Naive thymus-derived CD4-positive, alpha-beta T cell (primary cell): ENCODE measurements at places on chromosomes 12 and 14. TPM values are rescaled to one million over a fixed set of nuclear protein-coding genes. Genes with fewer than 3 reads are reported as not detected.

GALNT16 gene
- not detected for polyA plus RNA-seq

- DNase-seq: no peak
Measured at GRCh38 chr12:113262710-113263109, 41.4 kb downstream of the TPCN1 start.

DNA sequence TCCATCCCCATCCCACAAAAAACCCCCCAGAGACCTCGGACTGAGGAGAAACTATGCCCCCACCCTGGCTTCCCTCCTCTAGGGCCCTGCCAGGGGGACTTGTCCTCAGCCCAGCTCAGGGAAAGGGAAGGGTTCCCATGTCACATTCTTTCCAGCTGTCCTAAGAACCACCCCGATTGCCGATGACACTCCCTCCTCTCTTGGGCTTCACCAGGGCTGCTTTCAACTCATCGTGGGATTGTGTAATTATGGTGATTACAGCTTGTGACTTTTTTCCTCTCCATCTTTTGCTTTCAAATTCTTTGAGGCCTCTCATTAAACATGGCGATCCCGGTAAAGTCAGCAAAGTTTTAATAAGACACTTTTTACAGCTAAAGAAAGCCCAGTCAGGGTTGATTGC is 344.0 kb downstream of the DPF3 start:
- no peak for DNase-seq

- no peak for DNase-seq
Measured at GRCh38 chr14:20934148-20934762, 21.0 kb upstream of the RNASE2 start.

PZP gene
- polyA plus RNA-seq: not detected

DNA sequence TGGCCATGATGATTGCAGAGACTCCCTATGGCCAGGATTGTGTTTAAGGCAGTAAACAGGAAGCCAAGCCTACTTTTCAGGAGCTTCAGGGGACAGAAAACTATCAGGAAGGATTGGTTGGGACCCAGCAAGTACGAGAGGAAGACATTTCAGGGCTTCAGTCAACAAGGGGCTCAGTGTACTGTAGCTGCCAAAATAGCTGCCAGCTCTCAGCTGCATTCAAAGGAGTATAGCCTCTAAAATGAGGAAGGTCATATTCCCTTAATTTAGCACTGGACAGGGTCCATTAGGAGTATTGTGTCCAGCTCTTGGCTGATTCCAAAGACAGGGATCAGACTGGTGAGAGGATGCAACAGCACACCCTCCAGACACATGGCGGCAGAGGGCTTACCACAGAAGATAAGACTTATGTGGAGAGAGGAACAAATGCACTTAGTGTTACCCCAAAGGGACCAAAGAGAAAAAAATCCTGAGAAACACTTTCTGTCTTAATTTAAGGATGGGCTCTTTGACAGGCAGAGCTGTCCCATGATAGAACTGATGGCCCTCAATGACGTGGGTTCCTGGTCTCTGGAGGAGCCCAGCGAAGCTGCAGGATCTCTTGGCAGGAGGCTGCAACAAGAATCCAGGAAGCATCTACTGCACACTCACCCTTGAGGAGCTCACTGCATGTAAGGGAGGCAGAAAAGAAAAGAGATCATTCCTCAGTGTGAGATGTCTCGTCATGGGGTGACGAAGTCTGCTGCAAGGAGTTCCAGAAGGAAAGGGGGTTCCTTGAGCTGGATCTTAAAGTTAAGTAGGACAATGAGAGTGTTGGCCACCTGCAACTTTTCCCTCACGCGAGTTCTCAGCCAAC is 14.8 kb downstream of the BDKRB1 start:
- no peak for DNase-seq

DNA sequence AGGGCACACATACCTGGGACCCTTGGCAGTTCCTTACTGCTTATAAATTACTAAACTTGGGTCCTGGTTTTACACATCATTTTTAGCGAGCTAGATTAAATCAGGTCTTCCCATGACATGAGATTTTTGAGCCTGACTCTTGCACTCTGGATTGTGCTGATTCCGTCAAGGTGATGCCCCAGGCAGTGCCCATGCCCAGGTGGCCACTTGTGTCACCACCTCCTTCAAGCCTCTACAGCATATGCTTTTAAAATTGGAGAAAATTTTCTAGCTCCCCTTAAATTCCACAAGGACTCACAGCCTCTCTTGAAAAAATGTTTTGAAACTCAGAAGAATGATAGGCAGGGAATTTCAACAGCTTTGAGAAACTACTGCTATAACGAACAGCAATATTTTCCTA is 9.6 kb downstream of the PTPN21 start:
- no peak for DNase-seq

DNA sequence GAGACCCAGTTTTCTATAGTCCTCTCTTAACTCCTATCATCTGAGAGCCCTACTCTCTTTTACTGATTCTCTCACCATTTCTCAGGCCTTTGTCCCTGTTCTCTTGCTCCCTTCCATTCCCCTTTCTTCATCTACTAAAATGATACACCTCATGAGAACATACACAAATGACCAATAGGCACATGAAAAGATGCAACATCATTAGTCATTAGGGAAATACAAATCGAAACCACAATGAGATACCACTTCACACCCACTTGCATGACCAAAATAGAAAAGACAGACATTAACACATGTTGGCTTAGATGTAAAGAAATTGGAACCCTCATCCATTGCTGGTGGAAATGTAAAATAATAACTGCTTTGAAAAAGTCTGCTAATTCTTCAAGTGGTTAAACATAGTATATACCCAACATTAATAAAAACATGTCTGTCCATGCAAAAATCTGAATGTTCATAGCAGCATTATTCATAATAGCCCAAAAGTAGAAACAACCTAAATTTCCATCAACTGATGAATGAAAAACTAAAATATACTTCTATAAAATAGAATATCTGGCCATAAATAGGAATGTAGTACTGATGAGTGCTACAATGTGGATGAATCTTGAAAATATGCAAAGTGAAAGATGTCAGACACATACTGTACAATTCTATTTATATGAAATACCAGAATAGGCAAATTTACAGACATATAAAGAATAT is 66.0 kb downstream of the DENND5B start:
- DNase-seq: no peak

GRCh38 chr12:122226366-122227125 is 694 bp upstream of the DIABLO start:
- DNase-seq: no peak

- no peak for DNase-seq
Measured at GRCh38 chr14:69690042-69690441, 76.9 kb upstream of the SRSF5 start.

WNT1 gene
- not detected for polyA plus RNA-seq

- DNase-seq: no peak
Measured at GRCh38 chr14:22566845-22567244, 22.2 kb downstream of the DAD1 start.

- DNase-seq: no peak
Measured at GRCh38 chr14:63478437-63478852, 64.7 kb downstream of the PPP2R5E start.

DNA sequence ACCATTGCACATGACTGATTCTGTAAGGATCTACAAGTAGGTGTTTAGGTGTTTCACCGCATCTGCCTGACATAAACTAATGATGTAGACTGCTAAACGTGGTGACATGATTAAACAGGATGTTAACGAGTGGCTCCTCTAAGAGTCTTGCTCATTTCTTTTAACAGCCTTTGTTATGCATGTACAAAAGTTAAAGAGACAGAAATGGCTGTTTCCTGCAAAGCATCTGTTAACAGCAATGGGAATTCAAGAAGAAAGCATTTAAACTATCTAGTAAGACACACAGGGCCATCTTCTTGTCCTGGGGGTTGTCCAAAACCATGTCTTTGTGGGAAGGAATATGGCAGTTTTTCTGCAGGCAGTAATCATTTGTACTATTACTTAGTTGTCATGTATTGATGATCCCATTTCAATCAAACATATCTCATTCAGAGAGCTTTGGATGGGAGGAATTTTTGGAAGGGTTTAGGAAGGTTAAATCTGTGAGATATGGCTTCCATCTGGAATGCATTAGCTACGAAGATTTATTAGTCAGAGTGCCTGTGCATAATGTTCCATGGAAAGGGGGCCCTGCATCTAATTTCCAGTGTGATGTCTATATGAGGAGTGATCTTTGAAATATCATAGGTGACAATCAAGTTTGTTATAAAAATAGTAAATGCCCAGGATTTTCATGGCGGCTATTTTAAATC is 495.1 kb downstream of the EGLN3 start:
- no peak for DNase-seq

DNA sequence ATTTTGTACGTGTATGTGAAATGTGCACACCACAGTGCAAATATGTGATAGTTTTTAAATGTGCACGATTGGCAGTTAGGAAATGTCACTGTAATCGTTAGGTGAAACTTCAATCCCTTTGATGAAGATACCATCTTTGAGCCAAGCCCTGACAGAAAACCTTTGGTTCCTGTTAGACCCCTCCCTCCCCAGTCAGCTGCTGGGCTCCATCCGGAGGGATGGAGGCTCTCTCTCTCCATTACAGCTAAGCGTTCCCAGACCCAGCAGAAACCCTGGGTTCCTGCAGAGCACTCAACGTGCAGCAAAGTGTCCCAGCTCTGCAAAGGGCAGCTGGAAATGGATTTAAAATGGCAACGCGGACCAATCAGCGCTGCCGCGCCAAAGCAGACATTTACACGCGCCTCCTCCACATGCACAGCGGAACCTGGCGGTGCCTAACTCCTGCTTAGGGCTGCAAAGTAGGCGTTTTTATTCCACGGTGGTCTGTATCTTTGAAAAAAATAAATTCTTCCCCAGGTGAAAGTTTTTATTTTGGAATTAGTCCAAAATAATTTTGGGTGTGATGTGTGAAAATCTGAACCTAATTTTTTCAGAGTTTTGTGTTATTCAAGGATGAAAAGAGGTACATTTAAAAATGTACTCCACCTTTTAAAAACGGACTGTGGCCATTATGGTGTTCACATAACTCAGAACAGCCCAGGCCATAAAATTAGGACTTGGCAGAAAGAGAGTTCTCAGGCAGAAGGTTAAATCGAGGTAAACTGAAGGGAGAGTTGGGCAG is 1.4 kb upstream of the HMGA2 start:
- DNase-seq: no peak

DNA sequence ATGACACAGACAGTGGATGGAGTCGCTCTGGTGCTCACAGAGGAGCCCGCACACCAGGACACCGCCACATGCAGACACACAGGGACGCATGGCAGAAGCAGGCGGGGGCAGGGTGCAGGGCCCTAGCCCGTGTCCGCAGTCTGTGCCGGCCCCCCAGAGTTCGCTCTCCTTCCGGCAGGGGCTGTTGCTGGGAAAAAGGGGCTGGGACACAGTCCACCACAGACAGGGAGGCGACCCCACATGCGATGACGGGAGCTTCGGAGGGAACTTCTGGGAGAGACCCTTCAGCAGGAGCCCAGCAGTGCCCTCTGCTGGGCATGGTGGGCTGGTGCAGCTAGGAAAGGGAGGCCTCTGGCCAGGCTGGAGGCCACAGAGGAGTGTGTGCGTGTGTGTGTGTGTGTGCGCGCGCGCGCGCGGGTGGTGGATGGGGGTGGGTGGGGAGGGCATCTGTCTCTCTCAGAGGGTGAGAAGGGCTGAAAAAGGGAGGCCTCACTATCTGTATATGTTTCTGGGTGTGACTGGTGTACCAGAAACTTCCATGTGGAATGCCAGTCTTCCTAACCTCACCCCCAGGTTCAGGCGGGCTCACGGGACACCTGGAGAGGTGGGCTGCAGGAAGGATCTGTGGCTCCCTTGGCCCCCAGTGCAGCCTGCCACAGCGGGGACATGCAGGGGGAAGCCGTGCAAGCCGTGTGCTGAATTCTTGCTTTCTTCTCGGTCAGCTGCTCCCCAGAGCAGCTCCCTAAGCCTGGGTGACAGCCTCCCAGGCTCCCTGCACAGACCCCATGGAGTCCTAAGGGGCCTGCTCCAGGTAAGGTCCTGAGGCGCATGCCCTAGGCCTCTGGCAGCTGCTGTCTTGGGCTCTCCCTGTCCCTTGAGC is 60.7 kb downstream of the PLEKHG3 start:
- peak; percentile 59 for DNase-seq

DNA sequence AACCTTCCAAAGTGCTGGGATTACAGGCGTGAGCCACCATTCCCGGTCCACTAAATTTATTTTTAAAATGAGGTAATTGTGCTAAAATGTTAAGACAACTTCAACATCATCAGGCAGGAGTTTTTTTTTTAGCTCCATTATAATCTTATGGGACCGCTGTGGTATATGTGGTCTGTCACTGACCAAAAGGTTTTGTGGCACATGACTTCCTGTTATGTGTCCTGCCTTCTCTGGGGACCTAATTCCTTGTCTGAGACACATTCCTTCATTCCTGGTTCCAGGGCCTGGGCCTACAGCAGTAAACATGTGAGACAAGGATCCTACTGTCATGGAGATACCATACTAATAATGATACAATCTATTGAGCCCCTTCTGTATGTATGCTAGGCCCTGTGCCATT is 4.9 kb downstream of the TEX52 start:
- DNase-seq: no peak

SNX6 gene
- polyA plus RNA-seq: 99.4 TPM

- no peak for DNase-seq
Measured at GRCh38 chr14:73802431-73803188, 49.0 kb upstream of the PTGR2 start.

GRCh38 chr12:45468751-45469615 is 253.1 kb downstream of the ANO6 start:
- DNase-seq: no peak
